ENCODE measurements at places on chromosomes 13 and 19.

DNA sequence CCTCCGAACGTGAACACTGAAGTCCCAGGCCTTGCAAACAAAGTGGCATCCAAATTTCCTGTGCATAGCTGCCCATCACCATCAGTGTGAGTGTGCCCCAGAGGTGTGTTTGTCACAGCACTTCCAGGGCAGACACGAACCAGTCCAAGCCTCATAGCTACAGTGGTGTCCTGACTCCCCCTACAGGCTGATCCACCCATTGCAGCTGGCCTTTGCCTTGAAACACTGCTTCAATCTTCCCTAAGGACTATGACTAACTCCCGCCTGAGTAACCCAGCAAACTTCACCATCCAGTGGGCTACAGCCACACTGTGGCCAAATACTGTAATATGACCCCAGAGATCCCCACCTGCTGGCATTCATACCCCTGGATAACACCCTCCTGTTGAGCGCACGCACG, 3.9 kb downstream of the ZNF266 start:
- no peak for DNase-seq

GRCh38 chr19:53942001-53942786, 20.5 kb upstream of the CACNG8 start:
- DNase-seq, result no peak

GRCh38 chr13:25478186-25478585, 106.4 kb downstream of the ATP8A2 start:
- no peak for DNase-seq

DNA sequence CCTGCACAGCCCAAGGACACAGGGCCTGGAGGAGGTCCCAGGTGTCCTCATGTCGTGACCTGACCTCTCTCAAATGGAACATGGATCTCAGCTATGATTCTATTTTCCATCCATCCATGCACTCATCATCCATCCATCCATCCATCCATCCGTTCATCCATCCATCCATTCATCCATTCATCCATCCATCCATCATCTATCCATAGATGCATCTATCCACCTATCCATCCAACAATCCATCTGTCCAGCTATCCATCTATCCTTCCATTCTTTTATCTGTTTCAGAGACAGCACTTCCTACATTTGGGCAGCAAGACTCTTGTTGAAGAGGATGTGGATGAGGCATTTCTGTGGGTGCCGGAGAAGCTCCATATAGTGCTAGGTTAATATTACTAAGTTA, 86.7 kb downstream of the SCGB2B2 start:
- no peak for DNase-seq

DNA sequence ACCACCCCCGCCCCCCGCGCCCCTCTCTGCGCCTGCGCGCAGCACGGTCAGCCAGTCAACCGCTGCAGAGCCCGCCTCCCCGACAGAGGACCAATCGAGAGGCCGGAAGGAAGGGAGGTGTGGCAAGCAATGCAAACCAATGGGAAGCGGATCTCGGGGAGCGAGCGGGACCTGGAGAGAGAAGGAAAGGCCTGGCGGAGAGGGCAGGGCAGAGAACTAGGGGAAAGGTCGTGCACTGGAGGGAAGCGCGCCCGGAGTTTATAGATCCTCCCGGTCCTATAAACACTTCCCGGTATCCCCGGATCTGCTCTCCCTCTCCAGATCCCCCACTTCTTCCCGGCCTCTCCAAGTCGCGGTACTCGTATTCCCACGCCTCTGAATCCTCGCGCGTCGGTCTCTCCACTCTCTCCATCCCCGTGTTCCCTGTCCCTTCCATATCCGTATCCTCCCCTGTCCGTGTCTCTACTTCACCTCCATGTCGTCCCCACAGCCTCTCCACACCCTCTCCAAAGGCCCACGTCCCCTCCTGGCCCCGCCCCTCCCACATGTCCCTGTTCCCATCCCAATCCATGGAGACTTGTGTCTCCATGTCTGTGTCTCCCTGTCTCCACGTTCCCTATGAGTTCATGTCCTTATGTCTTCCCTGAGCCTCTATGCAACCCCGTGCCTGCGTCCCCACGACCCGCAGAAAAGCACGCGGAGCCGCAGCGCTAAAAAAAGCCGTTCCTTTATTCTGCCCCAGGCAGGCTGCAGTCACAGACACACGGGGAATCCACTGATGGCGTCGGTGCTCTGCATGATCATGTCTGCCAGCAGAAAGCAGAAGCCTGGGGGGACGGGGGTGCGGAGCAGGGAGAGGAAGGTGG, 434 bp upstream of the ETFB start:
- peak; percentile 97 for DNase-seq

GRCh38 chr19:44640518-44640917, 3.2 kb upstream of the PVR start:
- no peak for DNase-seq

DNA sequence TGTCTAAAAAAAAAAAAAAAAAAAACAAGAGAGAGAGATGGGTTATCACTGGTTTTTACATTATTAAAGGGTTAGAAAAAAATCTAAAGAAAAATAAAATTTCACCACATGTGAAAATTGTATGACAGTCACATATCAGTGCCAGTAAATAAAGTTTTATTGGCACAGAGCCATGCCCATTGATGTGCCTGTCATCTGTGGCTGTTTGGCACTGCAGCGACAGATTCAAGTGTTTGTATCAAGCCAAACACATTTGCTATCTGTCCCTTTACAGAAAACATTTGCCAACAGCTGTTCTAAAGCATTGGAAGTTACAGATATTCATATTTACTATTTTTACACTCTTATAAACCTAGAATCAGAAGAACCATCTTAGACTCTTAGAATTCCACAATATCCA, 16.3 kb downstream of the FCHO1 start:
- no peak for DNase-seq

GRCh38 chr19:50723735-50724521, 764 bp downstream of the CLEC11A start:
- DNase-seq, result no peak

Data from DMS 273 treated with DMSO at 0.1 percent for 48 hours (cell line).